ENCODE measurements at places on chromosomes 4 and X.

GRCh38 chrX:124940531-124940930, 379.1 kb upstream of the TEX13C start:
- DNase-seq = no peak

DNA sequence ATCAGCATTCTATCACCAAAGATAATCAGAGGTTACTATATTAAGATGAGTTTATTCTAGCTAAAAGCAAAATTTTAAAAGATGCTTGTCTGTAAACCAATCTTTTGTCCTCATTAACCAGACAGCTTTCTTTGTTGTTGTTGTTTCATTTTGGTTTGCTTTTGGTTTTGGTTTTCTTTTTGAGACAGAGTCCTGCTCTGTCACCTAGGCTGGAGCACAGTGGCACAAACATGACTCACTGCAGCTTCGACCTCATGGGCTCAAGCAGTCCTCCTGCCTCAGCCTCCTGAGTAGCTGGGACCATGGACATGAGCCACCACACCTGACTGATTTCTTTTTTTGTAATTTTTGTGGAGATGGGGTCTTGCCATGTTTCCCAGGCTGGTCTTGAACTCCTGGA, 102.9 kb downstream of the COX18 start:
- no peak for DNase-seq

GRCh38 chrX:23952984-23953907, 45.4 kb downstream of the CXorf58 start:
- DNase-seq = peak; percentile 14

GRCh38 chr4:94011190-94011589, 182.6 kb downstream of the ATOH1 start:
- DNase-seq = no peak

- no peak for DNase-seq
Measured at GRCh38 chr4:163701916-163702315, 207.4 kb downstream of the TMA16 start.

DNA sequence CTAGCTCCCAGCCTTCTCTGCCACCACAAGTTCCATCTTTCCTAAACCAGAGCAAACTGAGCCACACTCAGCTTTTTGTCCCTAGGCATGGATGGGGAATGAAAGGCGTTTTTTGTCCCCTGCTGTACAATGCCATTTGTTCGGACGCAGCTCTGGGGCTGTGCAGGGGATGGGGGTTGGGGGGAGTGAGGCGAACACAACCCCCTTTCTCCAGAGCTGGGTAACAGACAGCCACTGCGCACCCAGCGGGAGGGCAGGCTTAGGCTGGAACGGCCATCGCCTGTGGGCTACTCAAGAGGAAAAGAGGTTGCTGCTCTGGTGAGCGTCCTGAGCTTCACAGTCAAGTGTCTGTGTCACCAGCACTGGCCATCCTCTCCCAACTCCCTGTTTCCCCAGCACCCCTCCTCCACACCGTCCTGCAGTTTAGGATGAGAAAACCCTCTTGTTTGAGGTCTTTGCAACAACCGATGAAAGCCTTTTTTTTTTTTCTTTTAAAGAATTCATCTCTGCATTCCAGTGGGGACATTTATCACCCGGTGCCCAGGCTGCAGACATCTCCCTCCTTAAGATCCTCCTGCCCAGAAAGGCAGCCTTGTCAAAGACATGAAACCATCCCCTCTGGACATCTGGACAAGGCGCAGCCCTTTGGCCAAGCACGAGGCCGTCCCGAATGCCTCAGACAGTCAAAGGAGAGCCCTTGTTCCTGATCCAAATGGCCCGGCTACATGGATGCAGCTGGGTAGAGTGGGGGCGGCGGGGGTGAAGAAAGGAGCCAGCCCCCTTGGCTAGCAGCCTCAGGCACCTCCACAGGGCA, 419.6 kb downstream of the BCOR start:
- DNase-seq = no peak

- no peak for DNase-seq
Measured at GRCh38 chr4:56040842-56041241, 92.1 kb downstream of the CEP135 start.

GRCh38 chr4:180766045-180766444, 1477.2 kb upstream of the TENM3 start:
- DNase-seq = no peak

DNA sequence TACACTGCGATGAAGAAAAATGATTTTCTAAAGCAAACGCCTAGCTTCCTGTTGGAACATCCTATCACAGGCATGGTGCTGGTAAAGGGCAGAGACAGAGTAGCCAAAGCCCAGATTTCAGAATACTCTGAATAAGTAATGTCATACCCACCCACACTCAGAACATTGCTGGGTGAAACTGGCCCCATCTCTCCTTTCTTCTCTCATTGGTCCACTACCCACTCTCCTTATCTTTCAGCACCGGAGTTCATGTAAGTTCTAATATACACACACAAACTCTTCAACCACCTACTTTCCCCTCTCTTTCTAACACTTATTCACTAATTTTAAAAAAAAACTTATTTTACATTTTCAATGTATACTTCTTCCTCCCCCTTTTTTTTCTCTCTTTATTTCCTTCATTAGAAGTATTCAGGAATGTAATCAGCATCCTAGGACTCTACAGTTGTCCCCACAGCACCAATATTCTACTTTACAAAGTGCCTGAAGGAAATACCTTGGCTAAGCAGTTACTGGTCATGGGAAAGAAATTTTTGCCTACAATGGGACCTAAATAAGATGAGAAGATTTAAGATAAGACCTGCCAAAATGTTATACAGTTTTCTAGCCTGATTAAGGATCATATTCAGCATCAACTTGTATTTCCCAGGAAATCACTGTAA, 63.0 kb downstream of the SEC24D start:
- no peak for DNase-seq

DNA sequence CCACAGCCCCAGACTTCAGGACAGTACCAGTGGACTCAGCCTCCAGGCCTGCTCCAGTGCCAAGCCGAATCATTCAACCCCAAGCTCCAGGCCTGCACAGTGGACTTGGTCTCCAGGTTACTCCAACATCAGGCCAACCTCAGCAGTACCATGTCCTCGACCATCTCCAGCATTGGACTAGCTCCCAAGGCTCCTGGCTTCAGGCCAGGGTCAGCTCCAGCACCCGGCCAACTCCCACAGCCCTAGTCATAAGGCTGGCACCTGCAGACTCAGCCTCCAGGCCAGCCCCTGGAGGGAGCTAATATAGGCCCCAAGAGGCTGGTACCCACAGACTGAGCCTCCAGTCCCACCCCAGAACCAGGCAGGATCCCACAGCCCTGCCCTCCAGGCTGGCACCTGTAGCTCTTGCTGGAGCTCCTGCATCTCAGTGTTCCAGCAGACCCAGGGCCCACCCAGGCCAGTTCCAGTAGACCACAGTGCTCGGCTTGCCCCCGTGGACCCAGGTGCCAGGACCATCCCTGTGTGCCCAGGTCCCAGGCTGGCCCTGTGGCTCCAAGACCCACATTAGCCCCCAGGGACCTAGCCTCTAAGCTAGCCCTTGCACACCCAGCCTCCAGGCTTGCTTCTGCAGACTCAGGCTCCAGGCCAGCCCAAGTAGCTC, 25.6 kb downstream of the ZMAT1 start:
- no peak for DNase-seq

GRCh38 chr4:85686398-85686797, 211.4 kb downstream of the ARHGAP24 start:
- DNase-seq = no peak

DNA sequence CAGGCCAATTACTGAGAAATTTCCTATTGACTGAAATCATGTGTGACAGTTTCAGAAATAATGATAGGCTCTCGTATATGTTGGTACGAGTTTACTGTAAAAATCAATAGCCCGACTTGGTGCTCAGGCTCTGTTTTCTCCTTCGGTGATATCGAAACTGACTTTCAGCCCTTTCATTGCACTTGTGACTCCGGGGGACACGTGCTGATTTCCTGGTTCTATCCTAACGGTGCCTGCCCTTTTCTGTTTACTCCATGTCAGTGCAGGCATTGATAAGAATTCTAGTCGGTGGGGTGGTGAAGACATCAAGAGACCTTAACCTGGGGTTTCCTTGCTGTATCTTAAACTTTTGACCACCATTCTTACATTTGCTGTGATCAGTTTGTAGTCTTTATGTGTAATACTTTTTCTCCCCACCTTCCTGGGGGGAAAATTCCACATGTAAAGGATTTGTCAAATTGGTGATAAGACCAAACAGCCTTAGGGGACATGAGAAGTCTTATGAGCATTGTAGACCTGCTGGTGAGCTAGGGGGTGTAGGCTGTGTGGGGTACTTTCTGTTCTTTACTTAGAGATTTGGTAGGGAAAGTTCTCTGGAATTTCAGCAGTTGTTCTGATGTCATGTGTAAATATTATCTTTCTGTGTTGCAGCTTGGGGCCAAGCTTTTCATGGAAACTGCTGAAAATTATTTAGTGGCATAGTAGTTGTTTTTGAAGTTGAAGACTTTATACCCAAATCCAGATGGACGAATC, 52.7 kb downstream of the TMEM131L start:
- DNase-seq = no peak

DNA sequence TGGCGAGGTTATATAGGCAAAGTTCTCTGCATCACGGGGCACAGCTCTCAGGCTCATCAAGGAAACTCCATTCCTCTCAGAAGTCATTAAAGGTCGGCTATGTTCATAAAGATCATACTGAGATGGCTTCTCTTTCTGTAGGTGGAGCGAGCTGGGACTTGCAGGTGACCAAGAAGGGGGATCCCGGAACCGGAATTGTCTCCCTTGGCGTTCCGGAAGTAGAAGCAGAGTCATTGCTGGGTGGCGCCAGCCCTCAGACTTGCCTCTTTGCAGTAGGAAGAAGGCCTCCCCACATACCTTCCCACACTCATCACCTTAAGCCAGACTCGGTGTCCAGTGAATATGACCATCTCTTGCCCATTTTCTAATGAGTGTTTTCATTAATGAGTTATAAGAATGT, 17.9 kb upstream of the HPGD start:
- no peak for DNase-seq

DNA sequence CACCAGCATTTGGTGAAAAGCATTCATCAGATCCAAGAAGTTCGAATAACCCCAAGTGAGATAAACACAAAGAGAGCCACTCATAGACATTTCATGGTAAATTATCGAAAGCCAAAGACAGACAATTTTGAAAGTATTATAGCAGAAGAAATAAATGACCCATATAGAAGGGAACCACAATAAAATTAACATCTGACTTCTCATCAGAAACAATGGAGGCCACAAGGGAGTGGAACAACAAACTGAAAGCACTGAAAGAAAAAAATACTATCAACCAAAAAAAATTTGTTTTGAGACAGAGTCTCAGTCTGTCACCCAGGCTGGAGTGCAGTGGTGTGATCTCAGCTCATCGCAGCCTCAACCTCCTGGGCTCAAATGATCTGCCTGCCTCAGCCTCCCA, 12.3 kb downstream of the DUSP9 start:
- DNase-seq = no peak

DNA sequence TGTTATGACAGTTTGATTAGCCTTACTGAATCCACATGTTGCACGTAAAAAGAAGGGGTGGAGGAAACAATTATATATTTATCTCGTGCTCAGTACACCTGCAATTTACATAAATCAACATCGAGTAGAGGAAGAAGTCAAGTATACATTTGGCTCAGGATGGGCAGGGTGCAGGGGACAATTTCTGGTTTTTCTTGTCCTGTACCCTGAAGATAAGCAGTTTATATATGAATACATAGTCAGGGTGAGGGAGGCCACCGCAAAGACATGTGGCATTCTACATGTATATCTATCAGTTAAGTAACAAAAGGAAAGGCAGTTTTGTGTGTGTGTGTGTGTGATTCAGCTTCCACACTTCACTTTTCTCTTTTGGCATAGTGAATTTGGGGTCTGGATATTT, 11.1 kb upstream of the EREG start:
- no peak for DNase-seq

GRCh38 chr4:57426779-57427395, 316.7 kb upstream of the IGFBP7 start:
- DNase-seq = no peak

- DNase-seq = no peak
Measured at GRCh38 chr4:110510955-110511544, 35.1 kb downstream of the ENPEP start.

- no peak for DNase-seq
Measured at GRCh38 chr4:166802346-166802745, 431.9 kb downstream of the SPOCK3 start.

DNA sequence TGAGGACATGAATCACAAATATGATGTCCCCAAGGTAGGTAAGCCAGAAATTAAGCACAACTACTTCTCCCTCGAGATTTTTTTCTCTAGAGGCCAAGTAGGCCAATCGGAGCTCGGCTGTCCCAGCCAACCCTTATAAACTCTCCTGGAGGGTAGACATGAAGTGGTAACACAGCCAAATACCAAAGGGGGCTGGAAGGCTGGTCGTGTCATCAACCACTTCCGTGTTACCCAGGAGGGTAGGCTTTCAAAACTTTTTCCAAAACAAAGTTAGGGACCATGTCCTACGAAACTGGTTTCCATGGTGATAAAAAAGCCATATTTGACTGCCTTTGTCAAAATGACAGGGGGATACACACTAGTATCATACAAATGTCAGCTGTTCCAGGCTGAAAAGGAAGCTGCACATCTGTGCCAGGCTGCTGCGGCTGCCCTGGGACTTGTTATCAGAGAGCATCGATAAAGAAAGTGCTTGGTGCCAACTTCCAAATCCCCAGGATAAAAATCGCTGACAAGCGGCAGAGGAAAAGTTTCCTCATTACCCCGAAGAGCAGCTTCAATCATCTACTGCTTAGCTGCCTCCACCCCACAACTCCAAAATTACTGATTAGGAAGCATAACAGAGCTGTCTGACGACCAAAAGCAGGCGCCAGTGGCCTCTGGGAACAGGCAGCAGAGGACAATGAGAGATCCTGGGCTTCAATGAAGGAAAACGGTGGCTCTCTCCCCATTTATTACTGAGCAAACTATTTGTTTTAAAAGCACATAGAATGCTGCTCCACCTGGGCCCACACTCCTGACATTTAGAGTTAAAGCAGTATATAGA, 20.8 kb downstream of the BCOR start:
- DNase-seq = no peak

DNA sequence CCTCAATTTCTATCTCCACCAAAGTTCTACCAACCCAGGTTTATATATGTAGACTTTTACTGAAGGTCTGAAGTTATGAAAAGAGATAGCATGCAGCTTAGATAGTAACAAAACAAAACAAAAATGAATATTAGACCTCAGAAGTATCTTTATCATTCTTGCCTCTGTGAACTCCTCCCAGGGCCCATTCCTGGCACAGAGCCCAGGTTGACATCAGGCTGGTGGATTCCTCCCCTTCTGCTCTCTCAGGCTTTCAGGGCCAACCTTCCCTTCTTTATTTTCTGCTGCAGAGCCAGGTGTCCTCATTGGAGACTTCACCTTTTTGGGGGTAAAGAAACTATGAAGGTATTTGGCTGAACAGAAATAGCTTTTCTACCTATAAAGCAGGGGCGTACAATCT, 112.8 kb upstream of the PITX2 start:
- DNase-seq = no peak

- no peak for DNase-seq
Measured at GRCh38 chr4:173807347-173807746, 277.3 kb upstream of the HAND2 start.

- no peak for DNase-seq
Measured at GRCh38 chrX:38694394-38694793, 106.9 kb upstream of the MID1IP1 start.

GRCh38 chr4:106355193-106355592, 13.4 kb downstream of the GIMD1 start:
- DNase-seq = no peak

- no peak for DNase-seq
Measured at GRCh38 chr4:39406763-39407583, at the start of gene KLB. KLB (plus strand) TSS chr4:39406930; CDS start chr4:39406950, 20 bp downstream.

- no peak for DNase-seq
Measured at GRCh38 chr4:105127170-105127445, 19.6 kb upstream of the TET2 start.

- DNase-seq = no peak
Measured at GRCh38 chrX:131837325-131837724, 185.8 kb upstream of the STK26 start.

Measured in activated CD4-positive, CD25-positive, alpha-beta regulatory T cell treated with anti-CD3 and anti-CD28 coated beads, Interleukin-2, amount 50 U/mL, for 16 hours (primary cell).